Retina (tissue), 1 donor: ENCODE measurements at places on chromosomes 1 and 21.

GRCh38 chr1:30014031-30014430 lies 709.4 kb downstream of the MATN1 start:
- no peak for DNase-seq

DNA sequence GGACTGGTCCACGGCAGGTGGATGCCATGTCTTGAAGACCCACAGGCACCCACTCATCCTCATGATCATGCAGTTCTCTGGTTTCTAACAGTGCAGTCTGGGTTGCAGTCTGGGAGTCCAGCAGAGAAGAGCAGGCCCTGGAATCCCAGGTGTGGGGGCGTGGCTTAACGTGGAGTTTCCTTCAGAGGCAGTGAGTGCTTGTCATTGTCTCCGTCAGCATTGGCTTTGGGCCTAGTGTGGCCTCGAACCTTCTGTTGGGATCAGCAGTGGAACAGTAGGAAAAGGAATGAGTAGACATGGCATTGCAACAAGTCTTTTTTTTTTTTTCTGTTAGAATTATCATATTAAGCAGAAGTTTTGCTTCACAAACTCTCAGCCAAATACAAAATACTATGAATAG lies 12.8 kb downstream of the LGALS8 start:
- DNase-seq, result no peak

DNA sequence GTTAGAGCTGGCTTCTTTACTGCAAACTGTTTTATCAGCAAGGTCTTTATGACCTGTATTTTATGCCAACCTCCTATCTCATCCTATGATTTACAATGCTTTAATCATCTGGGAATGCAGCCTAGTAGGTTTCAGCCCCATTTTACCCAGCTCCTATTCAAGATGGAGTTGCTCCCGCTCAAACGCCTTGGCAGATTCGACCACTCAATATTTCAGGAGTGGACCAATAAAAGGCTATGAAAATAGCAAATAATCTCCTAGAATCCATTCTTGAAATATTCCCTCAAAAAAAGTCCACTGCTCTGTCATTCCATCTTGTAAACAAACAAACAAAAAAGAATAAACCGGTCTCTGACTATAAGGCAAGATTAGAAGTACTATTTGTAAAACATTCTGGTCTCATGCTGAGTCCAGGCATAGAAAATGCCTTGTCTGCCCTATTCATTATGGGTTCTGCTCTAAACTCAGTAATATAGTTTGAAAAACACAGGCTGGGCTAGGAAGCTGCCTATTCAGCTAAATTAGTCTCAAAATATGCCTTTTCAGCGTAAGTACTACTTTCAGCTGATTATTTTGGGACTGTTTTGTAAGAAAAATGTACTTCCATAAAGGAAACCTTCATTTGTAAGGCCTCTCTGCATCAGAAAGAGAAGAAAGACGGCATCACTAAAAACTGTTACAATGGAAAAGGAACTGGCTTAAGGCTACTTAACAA lies 53.0 kb downstream of the TBX19 start:
- DNase-seq, result no peak

GRCh38 chr1:82330330-82330729 lies 529.6 kb downstream of the ADGRL2 start:
- no peak for DNase-seq

DNA sequence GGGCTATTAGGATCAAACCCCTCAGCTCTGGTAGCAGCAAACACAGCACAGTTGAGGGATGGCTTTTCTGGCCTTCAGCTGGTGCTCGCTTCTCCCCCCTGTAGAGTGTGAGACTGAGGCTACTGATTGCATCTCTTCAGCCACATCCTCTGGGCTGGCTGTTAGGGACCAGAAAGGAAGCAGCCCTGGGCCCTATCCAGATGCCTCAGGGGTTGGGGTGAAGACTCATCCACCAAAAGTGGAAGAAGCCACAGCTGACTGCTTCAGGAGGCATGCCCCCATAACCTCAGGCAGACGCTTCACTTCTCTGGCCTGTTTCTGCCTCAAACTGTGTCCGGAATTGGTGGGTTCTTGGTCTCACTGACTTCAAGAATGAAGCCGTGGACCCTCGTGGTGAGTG lies 6.2 kb upstream of the TMEM200B start:
- no peak for DNase-seq

GRCh38 chr1:177164380-177165068 lies at the start of gene ASTN1:
ASTN1 (minus strand) TSS chr1:177164712; CDS start chr1:177164676, 36 bp downstream.
- peak; percentile 89 for DNase-seq

GRCh38 chr1:100879422-100879821 lies 15.2 kb downstream of the EXTL2 start:
- DNase-seq, result no peak

DNA sequence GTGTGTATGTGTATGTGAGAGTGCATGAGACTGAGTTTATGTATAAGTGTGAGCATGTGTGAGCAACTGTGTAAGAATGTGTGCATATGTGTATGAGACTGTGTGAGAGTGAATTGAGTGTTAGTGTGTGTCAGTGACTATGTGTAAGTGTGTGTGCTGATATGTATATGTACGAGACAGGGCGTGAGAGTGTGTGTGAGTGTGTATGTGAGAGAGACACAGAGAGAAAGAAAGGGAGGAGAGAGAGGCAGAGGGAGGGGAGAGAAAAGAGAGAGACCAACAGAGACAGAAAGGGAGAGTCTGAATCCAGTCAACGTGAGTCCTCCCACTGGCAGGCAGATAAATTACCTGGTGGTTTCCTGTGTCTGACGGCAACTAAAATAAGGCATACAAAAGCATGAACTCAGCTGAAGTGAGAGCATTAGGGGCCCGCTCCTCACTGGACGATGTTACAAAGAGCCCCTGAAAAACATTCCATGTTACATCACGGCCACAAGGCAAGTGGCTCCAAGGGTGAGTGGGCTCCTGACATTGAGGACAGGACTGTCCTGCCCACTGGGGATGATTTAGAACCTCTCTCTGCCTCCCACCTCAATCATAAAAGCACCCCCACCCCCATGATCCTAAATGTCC lies 66.6 kb upstream of the TIAM1 start:
- no peak for DNase-seq

GRCh38 chr1:49906365-49906764 lies 117.4 kb downstream of the AGBL4 start:
- DNase-seq, result no peak

DNA sequence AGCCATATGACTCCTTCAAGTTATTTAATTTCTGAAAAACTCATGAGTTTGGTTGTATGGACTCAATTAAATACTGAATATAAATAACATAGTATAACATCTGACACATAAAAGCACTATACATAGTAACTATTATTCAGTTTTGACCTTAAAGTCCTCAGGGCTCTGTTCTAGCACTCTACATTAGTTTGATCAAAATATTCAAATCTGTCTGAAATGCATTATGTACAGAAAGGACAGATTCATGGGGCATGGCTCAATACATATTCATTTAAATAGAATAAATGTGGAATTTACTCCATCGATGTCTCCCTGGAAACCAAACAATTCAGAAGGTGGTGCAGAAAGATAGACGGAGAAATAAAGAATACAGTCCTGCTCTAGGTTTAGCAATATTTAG lies 49.1 kb downstream of the RBM11 start:
- no peak for DNase-seq

DNA sequence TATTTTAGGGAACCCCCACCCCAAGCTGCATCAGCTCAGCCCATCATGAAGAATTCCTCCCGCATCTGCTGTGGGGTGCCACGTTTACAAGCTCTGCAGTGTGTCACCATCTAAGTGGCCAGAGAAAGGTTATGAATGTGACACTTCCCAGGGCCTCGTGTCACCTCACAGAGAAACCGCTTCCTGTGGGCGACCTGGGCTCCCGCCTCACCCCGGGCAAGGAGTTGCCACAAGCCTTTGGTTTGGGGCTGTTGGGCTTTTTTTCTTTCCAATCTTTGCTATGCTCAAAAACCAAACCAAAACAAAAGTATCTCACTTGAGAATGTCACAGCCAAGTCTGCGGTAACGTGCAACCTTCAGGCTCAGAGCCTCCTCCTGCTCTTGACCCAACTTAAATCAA lies 82.1 kb upstream of the ARHGEF16 start:
- no peak for DNase-seq

DNA sequence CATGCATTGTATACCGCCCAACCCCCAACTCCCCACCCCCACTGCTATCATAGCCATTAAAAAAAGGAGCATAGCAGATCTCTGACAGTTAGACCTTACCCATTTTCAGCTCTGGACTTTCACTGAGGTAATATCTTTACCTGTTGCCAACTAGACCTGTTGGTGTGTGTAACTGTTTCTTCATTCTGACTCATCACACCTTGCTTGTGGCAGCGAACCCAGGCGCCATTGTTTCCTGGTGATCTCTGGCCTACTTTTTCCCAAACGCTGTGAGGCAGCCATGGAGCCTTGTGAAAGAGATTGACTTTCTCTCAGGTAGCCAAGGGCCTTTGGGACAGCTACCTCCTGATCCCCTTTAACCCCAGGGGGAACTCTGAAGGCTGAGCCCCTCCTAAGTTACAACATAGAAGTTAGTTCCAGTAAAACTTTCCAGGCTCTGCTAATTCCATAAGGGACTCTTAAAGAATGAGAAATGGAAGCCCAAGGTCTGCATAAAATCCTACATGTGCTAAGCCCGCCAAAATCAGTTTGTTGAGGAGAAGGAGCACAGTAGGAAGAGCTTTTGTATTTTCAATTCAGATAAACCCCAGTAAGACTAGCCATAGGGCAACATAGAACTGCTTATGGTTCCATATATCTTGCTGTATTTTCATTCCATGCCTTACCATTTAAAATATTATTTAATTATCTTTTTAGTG lies 196.1 kb upstream of the CAMK1G start:
- DNase-seq, result no peak

GRCh38 chr1:22208268-22208972 lies 65.5 kb upstream of the WNT4 start:
- DNase-seq, result peak; percentile 71

DNA sequence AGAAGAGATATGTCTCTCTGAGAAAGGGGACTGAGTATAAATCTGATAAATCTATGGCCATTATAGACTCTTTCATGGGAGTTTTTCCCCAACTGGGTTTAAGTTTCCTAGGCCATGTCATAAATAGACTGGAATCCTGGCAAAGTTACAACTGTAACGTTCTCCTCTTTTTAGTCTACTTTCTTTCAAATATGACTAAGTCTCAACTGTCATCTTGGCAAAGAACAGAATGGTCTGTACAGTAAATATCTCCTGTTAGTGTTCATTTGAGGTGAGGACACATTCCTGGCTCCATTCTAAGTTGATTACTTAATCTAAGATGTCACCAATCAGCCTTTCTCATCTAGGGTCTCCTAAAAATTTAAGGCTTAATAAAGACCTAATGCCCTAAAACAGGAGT lies 300.5 kb downstream of the BRINP2 start:
- no peak for DNase-seq

DNA sequence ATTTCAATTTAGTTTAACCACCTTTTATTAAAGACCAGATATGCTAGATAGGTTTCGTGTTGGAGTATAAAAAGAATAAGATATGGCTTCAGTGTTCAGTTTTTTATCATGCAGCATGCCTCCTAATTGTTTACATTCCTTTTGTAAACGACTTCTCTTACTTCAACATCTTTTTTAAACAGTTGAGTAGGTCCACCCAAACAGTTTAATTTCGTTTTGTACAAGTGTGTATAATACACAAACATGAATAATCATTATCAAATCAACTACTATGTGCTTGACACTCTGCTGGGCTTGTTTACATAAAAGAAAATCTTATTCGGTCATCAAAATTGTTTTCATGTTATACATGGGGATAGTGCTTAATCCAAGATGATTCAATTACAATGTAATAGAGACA lies 906.3 kb upstream of the ADGRL4 start:
- DNase-seq, result no peak

DNA sequence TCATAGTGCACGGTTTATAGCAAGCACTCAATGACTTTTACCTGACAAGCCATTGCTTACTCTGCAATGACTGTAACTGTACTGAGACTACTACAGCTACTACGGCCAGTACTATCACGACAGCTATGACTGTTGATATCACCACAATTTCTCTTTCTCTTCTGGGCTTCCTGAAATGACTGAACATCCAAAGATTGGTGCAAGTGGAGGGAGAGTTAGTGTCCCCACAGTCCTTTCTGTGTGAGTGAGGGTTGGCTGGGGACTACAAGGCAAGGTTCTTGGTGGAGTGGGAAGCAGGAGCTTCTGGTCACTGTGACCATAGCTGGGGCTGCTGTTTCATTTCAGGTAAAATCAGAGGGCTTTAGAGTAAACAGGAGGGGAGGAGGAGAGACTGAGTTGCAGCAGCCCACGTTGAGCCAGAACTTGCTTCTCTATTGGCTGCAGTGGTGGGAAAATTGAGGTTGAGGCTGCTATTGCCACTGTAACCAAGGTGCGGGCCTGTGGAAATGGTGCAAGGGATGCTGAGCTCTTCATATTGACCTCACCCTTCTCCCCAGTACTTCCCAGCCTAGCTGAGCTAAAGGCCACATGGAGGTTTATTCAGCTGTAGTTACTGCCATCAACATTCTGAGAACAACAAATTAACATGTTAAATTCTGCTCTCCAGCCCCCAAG lies 14.1 kb upstream of the IL10 start:
- DNase-seq, result no peak

GRCh38 chr1:216207154-216207553 lies 216.1 kb downstream of the USH2A start:
- no peak for DNase-seq

- peak; percentile 94 for DNase-seq
Observed at GRCh38 chr1:220786337-220787068, at the start of gene MTARC1. MTARC1 (plus strand) TSS chr1:220786913; CDS start chr1:220786945, 32 bp downstream.

DNA sequence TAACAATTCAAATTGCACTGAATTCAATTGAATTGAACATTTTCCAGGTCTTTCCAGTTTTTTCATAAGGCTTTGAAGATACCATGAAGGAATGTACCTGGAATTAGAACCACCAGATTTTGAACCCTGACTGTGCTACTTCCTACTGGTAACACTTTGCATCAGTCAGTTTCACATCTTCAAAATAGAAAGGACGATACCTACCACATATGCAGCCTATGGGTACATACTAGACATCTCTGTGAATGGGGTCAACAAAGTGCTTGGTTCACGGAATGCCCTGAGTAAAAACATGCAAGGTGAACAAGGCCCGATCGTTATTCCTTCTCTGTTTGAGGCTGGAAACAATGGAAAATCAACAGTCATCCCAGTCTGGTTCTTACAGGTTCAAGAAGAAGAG lies 41.2 kb upstream of the WLS start:
- no peak for DNase-seq

GRCh38 chr1:90719330-90720144 lies 2.4 kb upstream of the BARHL2 start:
- DNase-seq, result peak; percentile 75

- DNase-seq, result no peak
Observed at GRCh38 chr1:2353551-2354438, 37.6 kb downstream of the MORN1 start.

- DNase-seq, result no peak
Observed at GRCh38 chr1:196278816-196279215, 329.4 kb downstream of the KCNT2 start.

DNA sequence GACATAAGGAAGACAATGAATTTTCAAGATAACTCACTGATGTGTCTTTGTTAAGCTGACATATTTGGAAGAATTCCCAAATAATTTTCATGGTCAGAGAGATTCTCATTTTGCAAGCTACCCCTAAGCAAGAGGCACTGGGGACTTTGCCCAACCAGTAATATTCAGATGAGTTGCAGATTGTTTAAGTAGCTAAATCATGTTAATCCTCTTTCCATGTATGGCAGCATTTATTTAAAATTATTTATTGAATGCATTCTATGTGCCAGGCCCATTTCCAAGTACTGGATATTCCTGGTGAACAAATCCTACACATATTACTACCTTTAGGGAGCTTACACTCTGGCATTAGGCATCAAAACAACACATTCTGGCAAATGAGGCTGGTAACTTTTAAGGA lies 56.5 kb upstream of the BACH1 start:
- DNase-seq, result no peak
